ENCODE measurements at places on chromosomes 7 and 10.
A peak's percentile ranks its signal among the peaks of the same experiment; 100 is the strongest.

DNA sequence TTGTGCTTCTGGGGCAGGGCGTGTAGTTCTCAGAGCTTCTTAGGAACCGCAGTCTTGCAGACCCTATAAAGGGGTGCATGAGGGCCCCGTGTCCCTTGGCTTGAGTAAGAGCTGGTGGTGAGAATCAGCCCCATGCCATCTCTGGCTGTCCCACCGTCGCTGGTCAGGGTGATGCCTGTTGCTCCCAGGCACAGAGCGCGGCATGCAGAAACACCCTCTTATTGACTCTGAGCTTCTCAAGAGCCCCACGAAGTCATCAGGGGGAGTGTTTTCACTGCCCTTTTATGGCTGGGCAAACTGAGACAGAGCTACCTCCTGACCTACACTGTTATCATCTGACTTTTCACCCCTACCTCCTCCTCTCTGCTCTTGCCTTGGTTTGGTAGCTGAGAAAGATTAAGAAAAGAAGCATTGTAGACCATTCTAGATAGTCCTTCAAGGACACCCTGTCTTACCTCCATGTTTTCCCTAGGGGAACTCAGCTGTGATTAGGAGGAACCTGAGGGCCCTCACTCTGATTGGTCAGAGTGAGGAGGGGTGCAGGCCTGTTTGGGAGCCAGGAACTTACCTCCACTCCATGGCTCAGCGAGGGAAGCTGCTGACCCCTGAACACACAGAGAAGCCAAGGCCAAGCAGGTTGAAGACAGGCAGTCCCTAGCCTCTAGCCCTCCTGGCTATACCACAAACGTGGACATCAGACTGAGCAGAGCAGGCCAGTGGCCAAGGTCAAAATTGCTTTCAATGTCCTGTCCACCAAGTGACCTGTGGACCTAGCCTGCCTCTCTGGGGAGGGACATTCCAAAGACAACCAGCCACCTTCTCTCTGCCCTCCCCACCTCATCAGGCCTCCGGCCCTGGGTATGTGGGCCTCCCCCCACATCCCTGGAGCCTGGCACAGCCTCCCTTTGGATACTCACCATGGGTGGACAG lies 17.6 kb downstream of the UNC5B start:
- DNase-seq: no peak

DNA sequence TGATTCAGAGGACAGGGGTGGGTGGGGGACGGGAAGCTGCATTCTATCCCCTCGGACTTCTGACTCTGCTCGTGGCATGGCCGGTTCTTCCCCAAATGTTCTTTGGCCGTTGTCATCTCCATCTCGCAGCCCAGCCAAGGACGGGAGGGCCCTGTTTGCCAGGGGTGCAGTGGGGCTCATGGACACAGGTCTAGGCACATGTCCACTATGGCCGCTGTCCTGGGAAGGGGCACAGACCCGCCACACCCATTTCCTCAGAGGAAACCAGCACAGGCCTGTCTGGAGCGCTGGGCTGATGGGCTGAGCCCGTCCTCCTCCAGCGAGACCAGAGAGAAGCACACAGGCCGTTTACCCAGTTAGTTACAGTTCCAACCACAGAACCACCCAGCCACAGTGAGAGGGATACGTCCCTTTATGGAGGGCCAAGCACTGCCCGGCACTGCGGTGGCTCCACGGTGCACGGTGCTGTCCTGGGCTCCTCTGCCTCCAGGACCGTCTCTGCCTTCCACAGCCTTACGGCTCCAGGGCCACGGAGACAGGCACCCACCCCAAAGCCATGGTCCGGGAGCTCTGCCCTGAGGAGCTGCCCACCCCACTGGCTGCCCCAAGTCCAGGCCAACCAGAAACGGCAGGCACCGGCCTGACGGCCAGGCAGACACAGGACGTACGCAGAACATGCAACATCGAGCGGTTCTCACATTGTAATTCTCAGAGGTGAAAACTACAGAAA lies 20.2 kb downstream of the DPYSL4 start:
- no peak for DNase-seq

GRCh38 chr7:71770269-71770907 lies 638.4 kb downstream of the GALNT17 start:
- DNase-seq: no peak

DNA sequence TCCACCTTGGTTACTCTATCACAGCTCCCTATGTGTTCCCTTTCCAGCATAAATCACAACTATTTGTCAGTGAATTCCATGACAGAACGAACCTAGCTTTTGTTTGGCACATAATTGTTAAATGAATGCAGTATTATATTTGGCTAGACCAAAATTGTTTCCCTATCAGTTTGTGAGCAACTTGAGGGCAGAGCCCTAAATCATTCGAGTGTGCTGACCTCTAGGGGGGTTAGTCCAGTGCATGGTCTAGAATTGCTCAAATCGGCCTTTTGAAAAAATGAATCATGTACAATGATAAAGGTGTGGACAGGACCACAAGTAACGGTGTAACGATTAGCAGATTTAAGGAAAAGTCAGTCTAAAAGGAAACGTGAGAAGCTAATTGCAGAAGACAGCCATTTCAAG lies 475 bp upstream of the NRBF2 start:
- no peak for DNase-seq

DNA sequence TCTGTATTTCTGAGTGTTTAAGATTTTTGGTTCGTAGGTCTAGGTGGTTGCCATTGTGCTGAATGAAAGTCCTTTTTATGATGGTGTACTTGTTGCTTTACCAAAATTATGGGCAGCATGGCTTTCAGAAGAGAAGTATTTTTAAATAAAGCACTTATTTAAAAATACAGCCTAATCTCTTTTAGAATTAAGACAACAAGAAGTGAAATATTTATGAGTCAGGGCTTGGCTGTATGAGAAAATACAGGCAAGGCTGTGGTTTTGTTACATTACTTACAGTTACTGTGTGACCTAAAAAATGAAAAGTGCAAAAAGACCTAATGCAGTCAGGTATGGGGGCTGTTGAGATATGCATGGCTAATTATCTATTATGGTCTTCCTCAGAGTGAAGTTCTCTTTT lies 185.2 kb upstream of the PPP1R3A start:
- DNase-seq: no peak

GRCh38 chr10:90871766-90872647 lies at the start of gene RPP30:
TSS of gene RPP30 (plus strand) at chr10:90871974. CDS start at chr10:90871987, 13 bp downstream.
- DNase-seq: peak; percentile 85

- DNase-seq: no peak
Observed at GRCh38 chr7:120645966-120646365, 212.0 kb downstream of the TSPAN12 start.

- no peak for DNase-seq
Observed at GRCh38 chr7:2525658-2526630, 6.4 kb downstream of the LFNG start.

DNA sequence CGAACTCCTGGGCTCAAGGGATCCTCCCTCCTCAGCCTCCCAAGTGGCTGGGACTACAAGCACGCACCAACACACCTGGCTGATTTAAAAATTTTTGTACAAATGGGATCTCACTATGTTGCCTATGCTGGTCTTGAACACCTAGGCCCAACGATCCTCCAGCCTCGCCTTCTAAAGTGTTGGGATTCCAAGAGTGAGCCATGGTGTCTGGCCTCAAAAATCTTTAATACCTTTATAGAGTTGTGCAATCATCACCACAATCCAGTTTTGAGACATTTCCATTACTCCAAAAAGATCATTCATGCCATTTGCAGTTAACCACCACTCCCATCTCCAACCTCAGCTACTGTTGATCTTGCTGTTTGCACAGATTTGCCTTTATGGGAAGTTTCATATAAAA lies 165.4 kb downstream of the LYZL1 start:
- DNase-seq: no peak

GRCh38 chr10:104931612-104932134 lies 290.6 kb downstream of the SORCS3 start:
- DNase-seq: no peak

- no peak for DNase-seq
Observed at GRCh38 chr10:7763929-7764328, 23.9 kb downstream of the KIN start.

GRCh38 chr10:8035641-8036470 lies 18.6 kb upstream of the GATA3 start:
- DNase-seq: no peak

Data from transverse colon (tissue), 4 donors.